ENCODE measurements at places on chromosomes 3 and 15. TPM values are rescaled to one million over a fixed set of nuclear protein-coding genes. Genes with fewer than 3 reads are reported as not detected.

Gene MKRN3
- 1.3 TPM for polyA plus RNA-seq

Gene ATP13A5
- not detected for polyA plus RNA-seq

Gene ADGRG7
- not detected for polyA plus RNA-seq

Gene CDC25A
- polyA plus RNA-seq = 0.20 TPM

- no peak for DNase-seq
Measured at GRCh38 chr3:130424837-130425236, 79.4 kb downstream of the COL6A5 start.

DNA sequence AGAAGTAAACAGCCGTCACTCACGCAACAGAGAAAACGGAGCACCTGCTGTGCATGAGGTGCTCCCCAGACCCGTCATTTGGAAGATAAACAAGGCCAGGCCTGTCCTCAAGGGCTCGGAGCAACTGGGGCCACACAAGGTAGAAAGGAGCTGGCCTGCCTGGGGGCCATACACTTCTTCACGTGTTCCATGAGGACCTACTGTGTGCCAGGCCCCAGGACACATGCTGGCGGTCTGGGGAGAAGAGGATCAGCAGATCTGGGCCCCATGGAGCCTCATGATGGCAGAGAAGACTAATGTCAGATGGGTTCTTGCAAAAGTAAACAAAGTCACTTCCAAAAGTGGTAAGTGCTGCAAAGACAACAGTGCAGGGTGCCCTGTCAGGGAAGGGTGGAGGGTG lies 14.3 kb downstream of the WNT7A start:
- no peak for DNase-seq

DNA sequence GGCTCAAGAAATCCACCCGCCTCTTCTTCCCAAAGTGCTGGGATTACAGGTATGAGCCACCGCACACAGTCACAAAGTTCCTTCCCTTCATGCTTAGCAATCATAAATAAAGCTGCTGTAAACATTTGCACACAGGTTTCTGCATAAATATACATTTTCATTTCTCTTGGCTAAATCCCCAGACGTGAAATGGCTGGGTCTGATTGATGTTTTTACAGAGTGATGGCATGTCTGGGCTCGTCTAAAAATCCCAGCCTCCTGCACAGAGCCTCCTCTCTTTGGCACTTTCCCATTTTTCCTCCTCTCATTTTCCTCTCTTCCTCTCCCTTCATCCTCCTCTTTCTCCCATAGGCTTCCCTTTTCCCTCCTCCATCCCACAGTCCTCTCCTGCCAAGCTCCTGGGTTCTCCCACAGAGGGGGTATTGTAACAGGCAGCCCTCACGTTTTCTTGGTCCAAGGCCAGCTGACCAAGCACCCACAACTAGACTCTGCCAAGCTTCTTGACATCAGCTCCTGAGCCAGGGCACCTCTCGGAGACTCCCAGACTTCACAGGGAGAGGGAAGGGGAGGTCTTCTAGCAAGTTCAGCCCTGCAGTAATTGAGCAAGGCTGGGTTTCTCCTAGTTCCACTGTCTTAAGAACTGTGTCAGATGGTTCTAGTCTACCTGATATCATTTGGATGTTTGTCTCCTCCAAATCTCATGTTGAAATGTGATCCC lies 10.5 kb upstream of the PLA2G4E start:
- DNase-seq = no peak

GRCh38 chr3:94175677-94176076 lies 112.8 kb downstream of the NSUN3 start:
- DNase-seq = no peak

- DNase-seq = peak; percentile 85
Measured at GRCh38 chr3:63975723-63976122, 47.6 kb downstream of the PSMD6 start.

DNA sequence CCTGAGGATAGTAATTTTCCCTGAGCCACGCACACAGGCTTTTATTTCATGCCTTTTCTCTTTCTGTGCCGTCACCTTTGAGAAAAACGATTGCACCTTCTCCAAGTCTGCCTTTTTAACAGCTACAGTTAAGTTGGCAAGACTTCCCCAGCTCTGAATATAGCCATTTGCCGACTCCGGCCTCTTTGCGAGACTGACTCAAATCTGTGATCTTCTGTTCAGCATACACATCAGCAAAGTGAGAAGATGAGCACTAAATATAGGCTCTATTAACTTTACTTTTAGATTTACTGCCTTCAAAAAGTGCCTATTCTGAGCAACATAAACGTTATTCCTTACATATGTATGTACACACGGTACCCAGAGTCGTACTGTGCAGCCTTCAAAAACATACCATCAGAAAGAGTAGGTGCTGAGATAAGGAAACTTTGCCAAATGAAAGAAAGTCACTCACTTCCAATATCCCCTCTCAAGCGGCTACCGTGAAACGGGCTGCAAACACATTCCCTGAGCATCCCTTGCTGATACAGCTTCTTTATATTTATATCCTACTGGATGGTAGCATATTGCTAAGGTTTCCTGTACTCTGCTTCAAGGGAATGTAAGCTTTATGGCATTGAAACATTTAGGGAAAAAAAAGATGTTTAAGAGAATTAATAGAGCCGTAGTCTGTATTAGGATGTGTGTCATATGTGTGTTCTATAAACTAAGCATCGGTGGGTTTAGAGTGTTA lies 283.3 kb upstream of the TPRG1 start:
- no peak for DNase-seq

GRCh38 chr15:49313650-49314049 lies 109.4 kb upstream of the FGF7 start:
- no peak for DNase-seq

GRCh38 chr15:46307746-46308145 lies 672.9 kb downstream of the SQOR start:
- no peak for DNase-seq

GRCh38 chr15:74540161-74540760 lies 759 bp upstream of the ARID3B start:
- DNase-seq = no peak

DNA sequence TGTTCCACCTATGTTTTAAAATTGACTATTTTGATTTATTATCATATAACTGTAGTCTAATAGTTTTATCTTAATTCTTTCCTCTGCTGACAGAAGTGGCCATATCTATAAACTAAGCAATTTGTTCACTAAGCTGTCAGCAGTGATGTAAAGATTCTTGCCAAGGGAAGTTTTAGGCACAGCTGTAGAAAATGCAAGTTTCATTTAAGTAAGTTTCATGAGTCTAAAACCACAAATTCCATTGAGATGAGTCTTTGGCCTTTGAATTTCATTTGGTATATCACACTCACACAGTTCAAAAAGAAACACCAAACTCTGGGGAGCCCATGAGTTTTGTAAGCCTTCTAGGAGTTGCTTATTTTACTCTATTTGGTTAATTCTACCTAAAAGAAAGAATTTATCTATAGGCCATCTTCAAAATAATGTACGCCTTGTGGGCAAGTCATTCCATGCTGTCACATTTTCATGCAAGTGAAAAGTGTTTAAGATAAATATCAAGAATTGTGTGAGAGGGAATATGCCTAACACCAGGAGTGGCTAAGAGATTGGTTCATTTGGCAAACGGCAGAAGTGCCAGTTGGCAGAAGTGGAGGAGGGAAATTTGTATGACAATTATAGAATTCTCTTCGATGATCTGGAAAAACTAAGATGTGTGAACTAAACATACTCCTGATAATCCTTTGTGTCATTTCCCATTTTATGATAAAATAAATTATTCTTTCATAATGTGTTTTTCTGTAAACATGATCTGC lies 292.9 kb downstream of the ZIC4 start:
- no peak for DNase-seq

GRCh38 chr3:43400781-43401730 lies 114.7 kb downstream of the SNRK start:
- no peak for DNase-seq
